ENCODE measurements at places on chromosomes 5 and 9.

DNA sequence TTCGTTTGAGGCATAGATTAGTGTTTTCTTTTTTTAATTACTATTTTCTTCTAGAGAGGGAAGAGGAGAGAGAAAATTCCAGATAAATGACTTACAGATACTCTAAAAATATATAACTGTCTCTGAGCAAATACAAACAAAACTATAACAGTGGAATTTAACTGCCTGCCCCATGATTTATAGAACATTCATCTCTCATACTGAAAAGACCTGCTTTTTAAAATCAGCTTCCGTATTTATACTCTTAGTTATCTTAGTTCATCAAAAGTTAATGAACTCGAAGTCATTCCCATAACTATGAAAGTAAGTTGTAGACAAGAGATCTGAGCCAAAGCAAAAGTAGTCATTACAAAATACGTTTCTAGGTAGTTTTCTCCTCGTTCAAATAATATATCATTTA lies 123.8 kb upstream of the DMRT1 start:
- no peak for DNase-seq

DNA sequence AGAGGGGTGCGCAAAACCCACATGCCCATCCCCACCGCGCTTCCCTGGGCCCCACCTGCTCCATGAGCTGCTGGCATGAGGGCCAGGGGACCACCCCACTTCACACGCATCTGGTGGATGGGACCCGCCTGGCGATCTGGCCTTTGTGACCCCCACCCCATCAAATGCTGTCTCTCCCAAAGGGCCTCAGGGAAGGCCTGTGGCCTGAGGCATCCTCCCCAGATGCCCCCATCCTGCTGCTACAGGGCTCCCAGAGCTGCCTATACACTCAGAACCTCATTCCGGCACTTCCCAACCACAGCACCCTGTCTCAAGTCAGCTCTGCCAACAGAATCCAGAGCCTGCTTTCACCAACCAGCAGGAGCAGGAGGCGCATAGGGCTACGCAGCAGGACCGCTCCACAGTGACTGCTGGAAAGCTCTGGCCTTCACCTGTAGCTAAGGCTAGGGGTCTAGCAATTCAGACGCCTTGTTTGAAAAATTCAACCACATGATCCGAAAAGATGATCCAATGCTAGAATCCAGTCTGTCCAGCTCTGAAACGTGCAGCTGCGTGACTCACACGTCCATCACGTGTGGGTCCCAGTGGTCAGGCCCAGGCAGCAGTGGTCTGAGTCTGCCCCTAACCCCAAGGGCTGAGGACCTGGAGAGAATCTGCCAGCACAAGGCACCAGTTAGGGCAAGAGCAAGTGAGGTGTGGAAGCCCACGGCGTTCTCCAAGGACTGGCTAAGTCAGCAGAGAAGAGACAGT lies 1.4 kb upstream of the SNAPC4 start:
- DNase-seq, result no peak

GRCh38 chr9:78103971-78104433 lies 72.4 kb upstream of the GNAQ start:
- no peak for DNase-seq

DNA sequence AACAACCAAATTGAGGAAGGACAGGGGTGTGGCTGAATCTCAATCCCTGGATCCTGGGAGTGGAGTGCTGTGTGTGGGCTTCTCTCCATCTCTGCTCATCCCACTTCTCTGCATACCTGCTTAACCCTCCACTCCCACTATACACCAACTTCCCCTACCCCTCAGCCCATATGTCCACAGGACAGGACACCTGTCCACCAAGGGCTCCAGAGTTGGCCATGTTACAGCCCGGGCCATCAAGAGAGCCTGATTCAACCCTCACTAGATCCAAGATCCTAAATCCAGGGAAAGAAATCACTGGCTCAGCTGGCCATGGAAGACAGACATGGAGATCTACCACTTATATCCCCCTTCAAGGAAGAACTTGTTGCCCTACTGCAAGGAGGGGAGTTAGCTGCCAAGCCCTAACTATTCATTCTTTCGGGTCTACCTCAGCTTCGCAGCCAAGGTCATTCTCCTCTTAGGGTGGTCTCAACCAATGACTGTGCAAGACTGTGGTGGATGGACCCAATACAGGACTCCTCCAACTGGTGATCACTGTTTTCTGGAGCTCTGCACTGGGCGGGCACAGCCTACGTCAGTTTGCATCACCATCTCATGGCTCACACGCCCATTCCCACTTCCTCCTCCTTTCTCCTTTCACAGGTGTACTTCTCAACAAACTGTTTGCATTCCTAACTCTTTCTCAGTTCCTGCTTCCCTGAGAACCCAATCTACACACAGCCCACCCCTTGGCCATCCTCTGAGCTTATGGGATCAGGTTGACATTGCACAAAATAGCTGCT lies 53.7 kb upstream of the ZBTB43 start:
- no peak for DNase-seq

DNA sequence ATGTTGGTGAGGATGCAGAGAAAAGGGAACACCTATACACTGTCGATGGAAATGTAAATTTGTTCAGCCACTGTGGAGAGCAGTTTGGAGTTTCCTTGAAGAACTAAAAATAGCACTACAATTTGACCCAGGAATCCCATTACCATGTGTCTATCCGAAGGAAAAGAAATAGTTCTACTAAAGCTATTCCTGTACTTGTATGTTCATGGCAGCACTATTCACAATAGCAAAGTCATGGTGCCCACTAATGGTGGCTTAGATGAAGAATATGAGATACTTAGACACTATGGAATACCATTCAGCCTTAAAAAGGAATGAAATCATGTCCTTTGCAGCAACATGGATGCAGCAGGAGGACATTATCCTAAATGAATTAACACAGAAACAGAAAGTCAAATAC lies 50.2 kb upstream of the CAST start:
- DNase-seq, result no peak

DNA sequence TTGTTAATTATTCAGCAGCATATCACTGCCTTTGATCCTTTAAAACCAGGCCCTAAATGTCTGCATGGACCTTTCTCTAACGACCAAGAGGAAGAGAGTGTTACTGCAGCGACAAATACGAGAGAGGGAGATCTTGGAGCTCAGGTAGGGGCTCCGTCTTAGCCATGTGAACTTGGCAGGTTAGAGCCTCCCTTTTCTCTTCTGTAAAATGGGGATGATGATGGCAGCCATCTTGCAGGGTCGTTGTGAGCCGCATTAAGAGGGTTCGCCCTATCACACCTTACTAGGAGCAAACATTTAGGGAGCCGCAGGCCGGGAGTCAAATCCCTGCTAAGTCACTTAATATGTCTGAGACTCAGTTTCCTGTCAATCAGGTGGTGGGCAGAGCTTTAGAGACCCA lies 1.6 kb downstream of the ENG start:
- DNase-seq, result no peak

- no peak for DNase-seq
These were observed 48.5 kb downstream of the SIL1 start for GRCh38 chr5:139149477-139150199.

DNA sequence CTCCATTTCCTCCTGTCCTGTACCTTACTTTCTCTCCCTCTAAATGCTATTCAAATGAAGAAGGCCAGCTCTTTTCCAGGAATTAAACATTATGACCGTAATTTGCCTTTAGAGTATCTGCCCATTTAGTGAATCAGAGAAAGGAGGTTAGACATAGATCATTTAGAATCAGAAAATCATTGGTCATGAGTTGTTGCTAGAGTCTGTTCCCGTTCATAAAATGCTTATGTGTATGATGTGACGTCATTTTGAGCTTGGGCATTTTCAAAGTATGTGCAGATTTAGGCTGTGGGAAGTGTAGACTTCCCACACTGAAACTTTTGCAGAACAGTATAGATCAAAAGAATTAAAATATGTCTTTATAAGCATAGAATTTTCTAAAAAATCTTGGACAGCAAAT lies 163.0 kb downstream of the ALDH1A1 start:
- no peak for DNase-seq

- DNase-seq, result no peak
These were observed 71.8 kb downstream of the RAPGEF1 start for GRCh38 chr9:131668057-131668438.

DNA sequence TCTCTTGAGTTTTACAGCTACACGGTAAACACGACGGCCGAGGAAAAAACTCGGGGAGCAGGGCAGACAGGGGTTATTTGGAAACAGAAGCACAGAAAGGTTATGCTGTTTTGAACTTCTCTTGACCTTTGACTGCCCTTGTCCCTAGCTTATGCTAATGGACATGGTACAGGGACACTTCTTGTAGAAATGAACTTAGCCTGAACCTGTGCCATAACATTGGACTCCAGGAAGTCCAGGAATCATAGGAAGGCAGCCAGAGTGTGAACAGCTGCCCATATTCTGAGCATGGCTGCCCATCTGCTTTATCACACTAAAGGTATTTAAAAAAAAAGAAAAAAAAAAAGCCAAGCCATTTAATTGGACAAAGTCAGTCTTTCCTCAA lies 46.1 kb downstream of the NR6A1 start:
- no peak for DNase-seq

DNA sequence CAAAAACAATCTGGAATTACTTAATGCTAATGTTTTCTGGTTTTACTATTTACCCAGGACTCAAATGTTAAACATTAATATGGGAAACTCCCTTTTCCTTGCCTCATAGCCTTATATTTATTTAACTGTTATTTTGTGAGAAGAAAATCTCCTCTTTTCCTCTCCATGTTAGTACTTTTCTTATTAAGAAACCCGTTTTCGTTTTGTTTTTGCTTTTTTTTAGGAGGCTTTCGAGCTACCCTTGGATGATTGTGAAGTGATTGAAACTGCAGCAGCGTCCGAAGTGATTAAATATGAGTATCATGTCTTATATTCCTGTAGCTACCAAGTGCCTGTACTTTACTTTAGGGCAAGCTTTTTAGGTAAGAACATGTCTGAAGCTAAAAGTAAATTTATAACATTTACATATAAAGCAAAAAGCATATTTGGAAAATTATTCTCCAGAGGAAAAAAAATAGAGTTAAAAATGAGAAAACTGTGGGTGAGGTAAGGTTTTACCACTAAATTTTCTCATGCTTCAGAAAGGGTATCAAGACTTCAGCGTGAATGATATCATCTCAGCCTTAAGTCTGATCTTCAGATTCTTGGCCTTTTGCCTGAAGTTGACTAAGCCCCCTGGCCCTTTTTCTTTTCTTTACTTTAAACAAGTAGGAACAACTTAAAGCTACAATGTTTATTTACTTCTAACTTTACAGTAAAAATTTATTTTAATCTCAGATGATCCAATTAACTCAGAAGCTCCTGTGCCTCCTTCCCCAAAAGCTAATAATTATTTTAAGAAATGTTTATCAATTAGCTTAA lies 113.8 kb downstream of the RPS23 start:
- DNase-seq, result no peak

GRCh38 chr9:114121227-114122135 lies 22.4 kb upstream of the KIF12 start:
- no peak for DNase-seq

- DNase-seq, result no peak
These were observed 15.3 kb upstream of the SEC16A start for GRCh38 chr9:136497916-136498695.

DNA sequence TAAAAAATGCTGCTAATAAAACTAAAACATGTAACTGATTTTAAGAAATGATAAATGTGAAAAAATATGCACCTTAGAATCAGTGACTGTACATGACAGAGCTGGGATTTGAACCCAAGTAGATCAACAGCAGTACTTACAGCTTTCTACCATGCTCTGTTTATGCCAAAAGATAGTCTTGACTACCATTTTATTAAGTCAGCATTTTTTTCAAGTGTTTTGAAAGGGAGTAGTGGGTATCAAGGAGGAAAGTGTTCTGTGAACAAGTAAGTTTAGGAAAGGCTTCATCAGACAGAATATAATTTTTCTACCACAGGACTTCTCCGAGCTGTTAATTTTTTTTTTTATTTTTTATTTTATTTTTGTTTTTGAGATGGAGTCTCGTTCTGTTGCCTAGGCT lies 180.4 kb upstream of the GLRA1 start:
- DNase-seq, result no peak

GRCh38 chr5:54996466-54996865 lies 11.1 kb upstream of the ESM1 start:
- DNase-seq, result no peak

GRCh38 chr9:98971168-98971914 lies 27.6 kb downstream of the COL15A1 start:
- DNase-seq, result no peak

DNA sequence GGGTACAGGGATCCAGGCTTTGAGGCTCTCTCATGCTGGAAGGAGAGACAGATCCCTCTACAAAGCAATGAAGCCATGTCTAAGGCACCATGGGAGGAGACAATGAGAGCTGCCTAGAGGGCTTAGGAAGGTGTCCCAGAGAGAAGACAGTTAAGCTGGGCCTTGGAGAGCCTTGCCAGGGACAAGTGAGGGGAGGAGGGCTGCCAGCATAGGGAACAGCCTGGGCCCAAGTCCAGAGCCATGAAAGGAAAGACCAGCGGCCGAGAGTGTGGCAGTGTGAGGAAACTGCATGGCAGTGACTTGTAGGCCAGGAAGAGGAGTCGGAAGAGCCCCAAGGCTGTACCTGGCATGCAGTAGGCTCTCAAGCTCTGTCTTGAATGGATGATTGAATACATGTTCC lies 88.5 kb downstream of the PSD2 start:
- no peak for DNase-seq

DNA sequence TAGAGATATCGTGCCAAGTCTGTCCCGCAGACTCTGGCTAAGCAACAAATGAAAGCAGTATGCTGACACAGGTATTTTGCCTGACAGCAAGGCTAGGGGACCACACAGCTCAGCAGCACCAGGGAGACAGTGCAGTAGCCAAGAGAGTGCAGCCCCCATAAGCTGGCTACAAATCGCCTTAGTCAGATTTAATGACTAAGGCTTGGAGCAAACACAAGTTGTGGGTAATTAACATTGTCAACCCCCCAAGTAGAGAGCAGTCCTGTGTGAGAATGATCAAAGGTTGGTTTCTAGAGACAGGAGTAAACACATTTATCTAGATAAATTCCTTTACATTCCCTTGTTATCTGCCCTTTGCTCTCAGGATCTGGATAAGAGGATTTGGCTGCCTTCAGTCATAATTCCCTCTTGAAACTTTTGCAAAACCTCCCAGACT lies 1434.5 kb upstream of the CDH6 start:
- no peak for DNase-seq

GRCh38 chr9:17081814-17082213 lies 53.0 kb upstream of the CNTLN start:
- DNase-seq, result no peak

GRCh38 chr9:109442716-109443115 lies 55.4 kb downstream of the PTPN3 start:
- no peak for DNase-seq

DNA sequence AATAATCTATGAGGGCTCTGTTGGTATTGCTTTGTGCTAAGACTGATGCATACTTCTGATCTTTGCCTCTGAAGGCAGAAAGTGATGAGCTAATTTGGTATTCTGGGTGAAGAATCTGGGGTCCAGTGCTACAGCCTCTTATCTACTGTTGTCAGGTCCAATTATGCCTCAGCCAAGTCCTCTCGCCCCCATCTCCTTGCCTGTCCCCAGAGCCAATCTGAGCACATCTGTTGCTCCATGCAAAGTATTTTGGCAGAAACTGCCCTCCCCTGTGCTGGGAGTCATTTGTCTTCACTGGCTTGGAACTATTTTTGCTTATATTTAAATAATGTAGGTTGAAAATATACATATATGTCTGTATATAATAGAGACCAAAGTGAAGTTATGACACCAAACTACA lies 23.4 kb downstream of the LSM11 start:
- DNase-seq, result no peak

- no peak for DNase-seq
These were observed 199.9 kb downstream of the EBF1 start for GRCh38 chr5:158899792-158900191.
